ENCODE measurements at places on chromosomes 4 and X.

DNA sequence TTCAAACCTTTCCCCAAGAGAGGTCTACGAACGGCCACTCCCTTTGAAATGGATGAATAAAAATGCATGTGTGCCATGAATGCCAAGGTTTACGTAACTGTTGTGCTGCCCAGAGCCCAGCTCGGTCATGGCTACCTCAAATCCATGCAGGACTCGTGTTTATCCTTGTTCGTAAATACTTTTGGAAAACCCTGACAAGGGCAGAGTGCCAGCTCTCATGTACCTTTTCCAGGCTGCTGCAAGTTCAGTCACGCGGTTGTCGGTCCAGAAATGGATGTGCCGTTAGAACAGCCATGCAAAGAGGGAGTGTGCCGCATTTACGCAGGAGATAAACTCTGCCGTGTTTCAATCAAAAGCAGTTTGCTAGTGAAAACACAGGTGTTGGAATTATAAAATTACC lies 123.4 kb downstream of the AMELX start:
- no peak for DNase-seq

- DNase-seq = no peak
Observed at GRCh38 chrX:44314808-44315207, 28.7 kb downstream of the EFHC2 start.

DNA sequence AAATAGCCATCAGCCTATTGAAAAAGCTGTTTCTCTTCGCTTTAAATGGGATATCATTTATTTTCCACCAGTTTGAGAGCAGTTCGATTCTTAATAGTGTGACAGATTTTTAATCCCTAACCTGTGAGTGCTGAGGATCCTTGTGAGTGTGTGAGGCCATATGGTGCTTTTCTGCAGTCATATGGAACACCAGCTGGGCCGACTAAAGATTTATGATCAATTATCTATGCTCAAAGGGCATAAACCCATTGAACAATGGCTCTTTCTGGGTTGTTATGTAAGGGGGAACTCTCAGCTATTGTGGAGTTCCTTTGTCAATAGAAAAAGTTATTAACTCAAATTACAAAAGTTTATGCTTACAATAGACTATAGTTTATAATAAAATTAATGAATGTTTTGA lies 1003.6 kb downstream of the FAT4 start:
- DNase-seq = no peak

DNA sequence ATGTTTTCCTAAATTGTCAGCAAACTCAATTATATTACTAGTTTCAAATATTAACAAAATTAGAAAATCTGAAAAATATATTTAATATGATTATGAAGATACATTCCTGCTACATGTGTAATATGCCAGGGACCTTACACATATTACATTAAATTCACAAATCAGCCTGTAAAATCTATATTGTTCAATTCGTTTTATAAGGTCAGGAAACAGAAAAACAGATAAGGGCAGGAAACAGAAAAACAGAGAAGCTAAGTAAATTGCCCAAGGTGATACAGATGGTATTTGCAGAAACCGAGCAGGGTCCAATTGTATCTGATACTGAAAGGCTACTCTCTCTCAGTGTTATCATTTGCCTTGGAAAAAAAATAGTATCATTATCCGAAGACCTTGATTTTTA lies 739.0 kb downstream of the DMD start:
- no peak for DNase-seq

GRCh38 chr4:124025428-124025827 lies 628.8 kb downstream of the SPRY1 start:
- DNase-seq = no peak

GRCh38 chr4:55795341-55795740 lies 24.2 kb upstream of the EXOC1L start:
- no peak for DNase-seq

- DNase-seq = no peak
Observed at GRCh38 chrX:14942341-14942740, 69.1 kb downstream of the MOSPD2 start.

- DNase-seq = no peak
Observed at GRCh38 chr4:126850286-126850685, 782.5 kb upstream of the INTU start.

DNA sequence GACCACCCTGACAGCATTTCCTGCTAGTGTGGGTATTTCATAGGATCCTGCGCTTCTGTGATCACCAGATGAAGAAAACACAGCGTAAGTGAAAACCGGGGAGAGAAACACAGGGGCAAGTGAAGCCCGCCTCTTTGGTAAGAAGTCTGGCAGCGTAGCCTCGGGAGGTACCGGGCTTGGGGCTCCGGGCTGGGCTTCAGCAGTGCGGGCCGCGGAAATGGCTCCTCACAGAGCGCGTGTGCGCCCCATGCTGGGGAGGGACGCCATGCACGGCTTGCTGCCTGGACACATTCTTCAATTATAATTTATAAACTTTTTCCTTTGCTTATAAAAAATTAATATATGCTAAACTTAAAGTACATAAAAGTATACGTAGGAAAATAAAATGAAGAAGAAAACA lies 151.5 kb downstream of the AFAP1 start:
- DNase-seq = no peak

GRCh38 chrX:154546354-154547244 lies at the start of gene G6PD:
Gene G6PD (minus strand): TSS chrX:154546846. CDS start chrX:154546155, 691 bp downstream.
- DNase-seq = peak; percentile 88

DNA sequence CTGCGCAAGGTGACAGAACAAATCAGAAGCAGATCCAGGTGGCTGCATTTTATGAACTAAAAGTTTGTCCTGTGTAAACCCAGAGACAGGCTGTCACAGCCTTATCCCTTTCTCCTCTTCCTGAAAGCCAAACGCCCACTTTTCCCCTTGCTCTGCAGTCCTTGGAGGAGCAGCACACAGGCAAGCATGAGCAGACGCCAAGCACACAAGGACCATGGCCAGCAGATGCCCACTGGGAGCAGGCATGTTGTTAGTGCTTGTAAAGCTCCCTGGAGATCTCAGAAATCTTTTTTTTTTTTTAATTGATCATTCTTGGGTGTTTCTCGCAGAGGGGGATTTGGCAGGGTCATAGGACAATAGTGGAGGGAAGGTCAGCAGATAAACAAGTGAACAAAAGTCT lies 11.5 kb upstream of the HOPX start:
- no peak for DNase-seq

DNA sequence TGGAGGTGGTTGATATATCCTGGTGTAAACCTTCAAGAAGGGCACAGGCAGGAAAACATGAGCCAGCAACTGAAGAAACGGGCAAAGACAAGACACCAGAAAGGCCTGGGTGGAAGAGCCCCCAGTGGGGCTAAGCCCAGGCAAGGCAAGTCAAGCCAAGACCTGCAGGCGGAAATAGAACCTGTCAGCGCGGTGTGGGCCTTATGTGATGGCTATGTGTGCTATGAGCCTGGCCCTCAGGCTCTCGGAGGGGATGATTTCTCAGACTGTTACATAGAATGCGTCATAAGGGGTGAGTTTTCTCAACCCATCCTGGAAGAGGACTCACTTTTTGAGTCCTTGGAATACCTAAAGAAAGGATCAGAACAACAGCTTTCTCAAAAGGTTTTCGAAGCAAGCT lies 7.2 kb downstream of the ZFP42 start:
- DNase-seq = no peak

DNA sequence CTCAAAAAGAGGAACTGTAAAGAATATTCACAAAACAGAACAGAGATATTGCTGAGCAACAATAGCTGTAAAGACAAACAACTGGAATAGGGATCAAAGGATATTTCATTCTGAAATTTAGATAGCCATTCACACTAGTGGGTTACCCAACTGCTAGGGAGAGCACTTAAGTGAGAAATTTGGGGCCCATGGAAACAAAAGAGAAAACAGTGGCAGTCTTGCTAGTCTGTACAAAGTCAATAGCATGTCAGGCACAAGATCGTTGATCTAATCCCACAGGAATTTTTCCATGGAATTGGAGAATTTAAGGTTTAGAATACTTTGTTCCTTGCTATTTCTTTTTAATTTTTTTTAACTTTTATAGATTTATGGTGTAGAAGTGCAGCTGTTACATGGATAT lies 467.0 kb downstream of the PCDH18 start:
- no peak for DNase-seq

DNA sequence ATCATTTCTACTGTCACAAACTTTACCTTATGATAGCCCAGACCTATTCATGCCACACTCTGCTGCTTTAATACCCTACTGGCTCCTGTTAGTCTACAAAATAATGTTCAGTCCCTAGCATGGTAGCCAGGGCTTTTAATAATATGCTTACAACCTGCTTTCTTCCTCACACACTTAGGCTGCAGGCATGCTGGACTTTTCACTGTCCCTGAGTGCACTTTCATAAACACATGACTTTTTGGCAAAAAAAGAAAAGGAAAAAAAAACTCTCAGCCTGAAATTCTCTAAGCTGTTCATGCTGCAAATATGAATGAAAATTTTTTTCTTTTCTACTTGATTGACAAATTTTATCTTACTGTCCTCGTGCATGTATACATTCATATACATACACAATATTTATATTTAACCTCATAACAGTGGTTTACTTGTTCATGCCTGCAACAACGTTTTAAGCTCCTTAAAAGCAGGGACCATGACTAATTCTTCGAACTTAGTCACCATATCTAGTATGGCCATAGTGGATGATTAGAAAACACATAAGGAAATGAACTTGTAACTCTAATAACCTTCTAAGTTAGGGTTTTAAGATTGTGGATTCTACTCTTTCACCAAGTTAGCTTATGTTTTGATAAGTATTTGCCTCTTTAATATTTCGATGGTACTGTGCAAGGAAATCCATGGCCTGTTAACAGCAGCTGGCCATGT lies 229.5 kb downstream of the SPCS3 start:
- DNase-seq = no peak

DNA sequence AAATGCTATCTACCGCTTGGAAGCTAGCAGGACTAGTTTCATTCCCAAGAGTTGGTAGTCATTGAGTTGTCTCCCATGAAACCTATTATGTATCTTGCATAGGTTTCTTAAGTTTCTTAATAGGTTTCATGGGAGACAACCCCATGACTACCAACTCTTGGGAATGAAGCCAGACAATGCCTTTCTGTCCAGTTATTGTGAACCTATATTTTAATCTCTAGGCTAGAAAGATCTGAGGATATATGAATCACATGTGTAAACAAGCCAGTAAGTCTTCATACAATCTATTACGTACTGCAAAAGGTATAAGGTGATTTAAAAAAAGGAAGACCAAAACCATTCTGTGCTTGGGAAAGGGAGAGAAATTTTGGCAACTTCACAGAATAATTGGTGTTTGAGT lies 162.6 kb downstream of the INPP4B start:
- no peak for DNase-seq

GRCh38 chr4:26263165-26263564 lies 57.6 kb upstream of the RBPJ start:
- DNase-seq = no peak

GRCh38 chrX:122091571-122091970 lies 1044.2 kb downstream of the GLUD2 start:
- DNase-seq = no peak

GRCh38 chr4:148630051-148630450 lies 187.8 kb upstream of the NR3C2 start:
- no peak for DNase-seq

GRCh38 chrX:118126286-118126685 lies 9.7 kb upstream of the KLHL13 start:
- no peak for DNase-seq

DNA sequence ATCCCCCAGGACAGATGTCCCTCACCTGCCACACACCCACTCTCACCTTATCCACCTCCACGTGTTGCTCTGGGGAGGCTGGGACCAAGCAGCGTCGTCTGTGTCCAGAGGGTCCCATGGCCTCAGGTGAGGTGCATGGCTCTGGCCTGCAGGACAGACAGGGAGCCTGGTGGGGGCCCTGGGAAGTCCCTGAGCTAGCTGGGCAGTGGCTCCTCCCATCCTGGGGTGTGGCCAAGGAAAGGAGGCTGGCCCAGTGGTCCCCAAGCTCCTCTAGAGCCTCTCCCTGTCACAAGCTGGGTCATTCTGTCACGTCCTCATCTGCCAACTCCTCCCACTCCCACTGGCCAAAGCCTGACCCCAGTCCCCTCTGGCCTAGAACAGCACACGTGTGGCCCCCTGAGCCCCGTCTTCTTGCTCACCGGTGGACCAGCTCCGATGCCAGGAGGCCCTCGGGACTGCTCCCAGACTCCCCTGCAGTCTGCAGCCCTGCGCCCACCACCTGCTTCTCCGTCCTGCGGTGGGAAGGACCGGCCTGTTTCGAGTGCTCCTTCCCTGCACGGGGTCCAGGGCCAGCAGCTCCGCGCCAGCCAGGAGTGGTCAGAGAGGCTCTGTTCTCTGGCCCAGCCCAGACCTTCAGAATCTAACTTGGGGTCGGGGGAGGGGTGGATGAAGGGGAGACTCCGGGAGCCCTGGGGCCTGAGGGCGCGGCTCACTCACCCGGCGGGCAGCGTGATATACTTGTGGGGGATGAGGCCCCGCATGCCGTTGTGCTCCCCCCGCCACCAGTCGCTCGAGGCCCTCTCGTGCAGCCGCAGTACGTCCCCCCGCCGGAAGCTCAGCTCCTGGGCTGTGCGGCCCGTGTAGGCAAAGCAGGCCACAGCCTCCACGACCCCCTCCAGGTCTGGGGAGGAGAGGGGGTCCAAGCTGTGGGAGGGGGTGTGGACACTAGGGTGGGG lies 4.8 kb downstream of the AVPR2 start:
- peak; percentile 50 for DNase-seq

GRCh38 chr4:93635943-93636342 lies 192.6 kb upstream of the ATOH1 start:
- DNase-seq = no peak
